ENCODE measurements at places on chromosomes 2 and 18.

- DNase-seq = no peak
These were observed 15.2 kb downstream of the ABCB11 start for GRCh38 chr2:169015943-169016342.

GRCh38 chr2:157466764-157467163 is 22.9 kb upstream of the CYTIP start:
- no peak for DNase-seq

- DNase-seq = no peak
These were observed 3.3 kb upstream of the RMDN2 start for GRCh38 chr2:37921781-37922180.

DNA sequence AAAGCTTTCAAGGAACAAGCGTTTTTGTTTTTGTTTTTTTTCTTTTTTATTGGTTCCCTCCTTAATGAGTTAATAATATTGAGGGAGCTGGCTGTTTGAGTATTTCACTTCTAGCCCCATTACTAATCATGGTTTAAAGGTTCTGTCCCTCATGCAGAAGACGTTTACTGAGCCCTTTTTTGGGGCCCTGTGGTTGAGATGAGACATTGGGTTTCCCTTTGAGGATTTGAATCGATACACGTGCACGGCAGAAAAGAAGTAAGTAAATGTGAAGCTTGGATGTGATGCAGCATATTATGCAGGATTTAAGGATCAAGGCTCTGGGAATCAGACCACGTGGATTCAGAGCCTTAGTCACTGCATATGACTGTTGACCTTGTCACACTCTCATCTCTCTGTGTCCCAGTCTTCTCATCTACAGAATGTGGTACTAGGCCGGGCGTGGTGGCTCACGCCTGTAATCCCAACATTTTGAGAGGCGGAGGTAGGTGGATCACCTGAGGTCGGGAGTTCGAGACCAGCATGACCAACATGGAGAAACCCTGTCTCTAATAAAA is 1.0 kb upstream of the CHST10 start:
- DNase-seq = no peak

DNA sequence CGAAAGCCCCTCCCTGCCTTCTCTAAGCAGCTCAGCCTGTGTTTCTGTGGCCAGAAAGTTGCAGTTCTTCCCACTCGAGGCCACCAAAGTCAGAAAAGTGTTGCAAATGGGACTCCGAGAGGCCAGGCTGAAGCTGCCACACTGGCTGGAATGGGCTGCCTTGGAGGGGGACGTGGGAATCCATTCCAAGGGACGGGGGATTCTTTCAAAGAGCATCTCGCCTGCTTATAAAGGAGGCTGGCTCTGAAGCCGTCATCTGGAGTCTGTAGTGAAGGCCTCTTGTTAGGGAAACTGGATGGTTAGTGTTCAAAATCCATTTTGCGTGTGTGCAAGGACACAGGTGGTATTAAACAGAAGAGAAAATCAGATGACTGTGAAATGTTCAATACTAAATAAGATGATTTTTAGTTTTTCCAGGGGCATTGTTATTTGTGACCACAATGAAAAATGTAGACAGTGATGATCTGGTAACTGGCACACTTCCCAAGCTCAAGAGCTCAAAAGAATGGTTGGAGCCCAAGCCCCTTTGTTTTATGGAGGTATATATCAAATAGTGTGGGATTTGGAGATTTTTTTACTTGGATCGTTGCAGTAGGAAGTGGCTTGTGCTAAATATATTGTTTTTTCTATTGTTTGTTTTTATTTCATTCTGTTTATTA is 782 bp downstream of the FAM228B start:
- no peak for DNase-seq

- DNase-seq = no peak
These were observed 1079.9 kb upstream of the PIK3C3 start for GRCh38 chr18:40875101-40875615.

DNA sequence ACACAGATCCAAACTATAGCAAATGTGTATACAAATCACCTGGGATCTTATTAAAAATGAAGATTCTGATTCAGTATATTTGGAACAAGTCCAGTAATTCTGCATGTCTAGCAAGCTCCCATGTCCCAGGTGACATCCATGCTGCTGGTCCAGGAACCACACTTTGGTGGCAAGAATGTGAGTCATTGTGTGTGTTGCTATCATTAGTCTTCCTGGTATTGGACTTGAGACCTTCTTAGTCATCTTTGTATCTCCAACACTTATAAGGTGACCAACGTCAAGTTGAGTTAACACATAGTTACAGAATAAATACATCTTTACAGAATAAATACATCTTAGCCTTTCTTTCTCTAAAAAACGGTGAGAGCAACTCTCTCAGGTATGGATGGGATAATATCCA is 107.9 kb upstream of the NDUFV2 start:
- no peak for DNase-seq

- DNase-seq = no peak
These were observed 9.2 kb upstream of the ALPP start for GRCh38 chr2:232369126-232369951.

- DNase-seq = no peak
These were observed 233.0 kb downstream of the TFCP2L1 start for GRCh38 chr2:121052023-121052422.

DNA sequence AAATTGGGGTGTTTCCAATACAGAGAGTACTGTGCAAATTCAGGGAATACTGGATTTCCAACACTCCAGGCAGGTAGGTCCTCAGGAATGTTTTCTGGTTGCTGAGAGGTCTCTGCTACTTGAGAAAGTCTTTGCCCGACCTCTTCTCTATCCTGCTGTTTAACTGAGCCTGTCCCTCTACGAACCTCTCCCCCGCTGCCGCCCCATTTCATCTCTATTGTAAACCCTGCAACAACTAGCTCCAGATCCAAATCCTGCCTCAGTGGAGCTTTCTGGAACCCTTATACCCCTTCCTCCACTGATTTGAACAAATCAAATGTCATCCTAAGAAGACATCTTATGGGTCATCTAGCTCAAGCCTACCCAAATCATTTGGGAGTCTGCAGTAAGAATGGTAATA is 1.3 kb downstream of the EIF4E2 start:
- DNase-seq = no peak

GRCh38 chr2:11771971-11772615 is 25.7 kb downstream of the LPIN1 start:
- DNase-seq = no peak

Measured in stimulated activated CD8-positive, alpha-beta memory T cell treated with anti-CD3 and anti-CD28 coated beads, Interleukin-2, amount 100 ng/mL, for 1 hour (primary cell).